ENCODE measurements at places on chromosomes 3 and 15.

DNA sequence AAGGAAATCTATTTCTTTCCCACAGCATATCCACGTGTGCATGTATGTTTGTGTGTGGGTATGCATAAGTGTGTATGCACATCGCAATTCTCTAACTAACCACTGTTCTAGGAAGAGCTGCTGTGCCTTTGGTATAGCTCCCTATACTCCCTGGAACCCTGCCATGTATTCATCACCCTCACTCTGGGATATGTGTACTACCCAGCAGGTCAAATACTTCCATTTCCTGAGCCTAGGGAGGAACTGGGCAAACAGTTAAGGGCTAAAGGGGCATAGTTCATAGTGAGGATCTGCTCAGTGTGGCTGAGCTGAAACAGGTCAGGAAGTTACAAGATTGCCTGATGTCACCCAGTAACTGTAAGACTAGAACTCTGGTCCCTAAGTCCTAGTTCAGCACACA lies 260.4 kb downstream of the RPLP1 start:
- no peak for DNase-seq

- no peak for DNase-seq
Measured at GRCh38 chr15:67177752-67178151, 76.7 kb downstream of the AAGAB start.

DNA sequence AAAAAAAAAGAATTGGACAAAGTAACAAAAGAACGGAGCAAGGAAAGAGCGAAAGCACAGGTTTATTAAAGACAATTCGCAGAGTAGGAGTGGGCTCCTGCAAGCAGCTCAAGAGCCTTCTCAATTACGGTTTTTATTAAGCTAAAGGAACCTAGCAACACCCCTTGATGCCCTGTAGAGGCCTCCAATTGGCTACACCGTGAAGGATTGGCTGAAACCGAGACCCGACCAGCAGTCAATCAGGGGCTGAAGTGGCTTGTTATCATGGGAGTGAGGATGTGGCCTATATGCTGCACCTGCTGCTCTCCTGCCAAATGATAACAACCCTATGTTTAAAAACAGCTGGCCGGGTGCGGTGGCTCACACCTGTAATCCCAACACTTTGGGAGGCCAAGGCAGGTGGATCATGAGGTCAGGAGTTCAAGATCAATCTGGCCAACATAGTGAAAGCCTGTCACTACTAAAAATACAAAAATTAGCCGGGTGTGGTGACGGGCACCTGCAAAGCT lies 20.4 kb upstream of the AP3B2 start:
- DNase-seq, result no peak

- DNase-seq, result no peak
Measured at GRCh38 chr3:71847794-71848193, 62.8 kb upstream of the PROK2 start.

- no peak for DNase-seq
Measured at GRCh38 chr3:186165331-186165730, 56.4 kb upstream of the ETV5 start.

DNA sequence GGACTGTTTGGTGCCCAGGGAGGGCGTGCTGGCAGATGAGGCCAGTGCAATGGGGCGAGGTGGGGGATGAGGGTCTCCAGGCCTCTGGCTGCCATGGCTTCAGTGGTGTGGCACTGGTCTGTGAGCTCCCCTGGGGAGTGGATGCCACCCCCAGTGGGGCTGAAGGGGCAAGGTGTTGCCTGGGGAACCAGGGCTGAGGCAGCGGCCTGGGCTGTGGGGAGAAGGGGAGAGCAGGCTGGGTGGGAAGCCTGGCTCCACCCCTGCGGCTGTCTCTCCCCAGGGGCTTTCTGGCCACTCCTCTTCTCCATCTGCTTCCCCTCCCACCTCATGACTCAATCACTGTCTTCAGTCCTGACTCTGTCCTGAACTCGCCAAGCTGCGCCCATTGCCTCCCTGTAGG lies 88.4 kb upstream of the TLE3 start:
- DNase-seq, result no peak

DNA sequence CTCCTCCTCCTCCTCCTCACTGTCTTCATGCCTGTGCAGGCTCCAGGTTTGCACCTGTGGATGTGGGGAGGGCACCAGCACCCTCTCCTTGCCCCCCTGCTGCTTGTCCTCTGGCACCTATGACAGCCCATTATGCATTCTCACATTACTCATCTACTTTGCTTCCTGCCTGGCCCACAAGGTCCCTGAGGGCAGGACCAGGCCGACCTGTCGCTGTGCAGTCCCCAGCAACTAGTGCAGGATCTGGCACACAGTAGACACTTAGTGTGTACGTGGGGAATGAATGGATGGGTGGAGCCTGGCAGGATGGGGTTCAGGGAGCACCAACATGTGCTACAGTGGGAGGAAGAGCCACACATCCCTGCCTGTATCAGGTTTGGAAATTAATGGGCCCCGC lies 58.3 kb upstream of the TMEM115 start:
- DNase-seq, result no peak

- no peak for DNase-seq
Measured at GRCh38 chr3:53103397-53104296, 26.6 kb downstream of the RFT1 start.

DNA sequence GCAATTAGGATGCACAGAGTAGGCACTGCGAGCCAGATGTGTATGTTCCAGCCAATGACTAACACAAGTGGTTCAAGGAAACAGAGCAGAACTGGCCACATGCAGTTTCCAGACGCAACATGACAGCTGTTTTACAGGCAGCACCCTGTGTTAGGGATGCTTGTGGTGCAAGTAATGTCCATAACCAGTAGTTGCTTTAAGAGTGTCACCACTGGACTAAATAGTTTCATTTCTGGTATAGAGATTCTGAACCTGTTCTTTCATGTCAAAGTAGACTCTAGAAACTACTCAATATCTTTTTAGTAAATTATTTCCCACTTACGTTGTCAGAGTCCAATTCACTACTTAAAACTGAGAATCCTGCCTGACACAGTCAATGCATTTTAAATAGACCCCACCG lies 14.5 kb upstream of the LPP start:
- no peak for DNase-seq

DNA sequence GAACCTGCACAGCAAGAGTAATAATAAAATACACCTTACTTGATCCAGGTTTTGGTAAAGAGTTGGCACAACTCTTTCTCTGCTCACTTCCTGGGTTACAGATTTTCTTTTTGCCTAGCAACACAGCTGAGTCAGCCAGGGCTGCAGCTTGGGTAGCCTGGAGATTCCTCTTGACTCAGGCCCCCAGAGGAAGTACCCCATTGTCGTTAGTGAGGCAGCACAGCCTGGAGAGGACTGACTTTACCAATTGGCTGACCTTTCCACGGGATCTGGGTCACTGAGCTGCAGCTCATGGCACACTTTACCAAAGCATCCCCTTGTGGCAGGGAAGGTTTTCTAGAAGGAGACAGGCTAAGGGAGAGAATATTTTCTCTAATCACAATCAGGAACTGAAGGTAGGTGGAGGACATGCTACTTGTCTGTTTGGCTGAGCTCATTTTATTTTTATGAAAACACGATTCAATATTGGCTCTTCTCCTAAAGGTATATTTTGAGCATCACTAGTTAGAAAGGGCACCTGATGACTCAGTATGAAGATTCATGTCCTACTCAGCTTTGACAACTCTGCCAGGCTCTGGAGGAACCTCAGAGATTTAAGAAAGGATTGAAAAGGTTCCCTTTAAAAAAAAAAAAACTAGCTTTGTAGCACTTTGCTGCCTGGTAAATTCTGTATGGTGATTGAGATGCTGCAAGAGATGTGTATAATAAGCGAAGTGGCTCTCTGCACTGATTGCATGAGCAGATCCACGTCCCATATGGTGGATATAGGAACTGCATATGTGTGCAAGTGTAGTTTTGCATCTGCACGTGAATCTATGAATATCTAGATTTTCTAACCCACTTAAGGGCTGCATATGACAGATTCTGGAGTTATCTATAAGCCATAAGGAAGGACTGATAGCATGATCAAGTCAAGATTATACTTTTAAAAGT lies 124.8 kb downstream of the CHDH start:
- no peak for DNase-seq
